WTC11 (cell line): ENCODE measurements at places on chromosomes 4 and X. TPM values are rescaled to one million over a fixed set of nuclear protein-coding genes. Genes with fewer than 3 reads are reported as not detected.

The CT45A8 gene
- not detected in 3 replicates for total RNA-seq

The PARM1 gene
- 3.5 to 6.3 TPM (median 4.1 TPM) in 3 replicates for total RNA-seq

DNA sequence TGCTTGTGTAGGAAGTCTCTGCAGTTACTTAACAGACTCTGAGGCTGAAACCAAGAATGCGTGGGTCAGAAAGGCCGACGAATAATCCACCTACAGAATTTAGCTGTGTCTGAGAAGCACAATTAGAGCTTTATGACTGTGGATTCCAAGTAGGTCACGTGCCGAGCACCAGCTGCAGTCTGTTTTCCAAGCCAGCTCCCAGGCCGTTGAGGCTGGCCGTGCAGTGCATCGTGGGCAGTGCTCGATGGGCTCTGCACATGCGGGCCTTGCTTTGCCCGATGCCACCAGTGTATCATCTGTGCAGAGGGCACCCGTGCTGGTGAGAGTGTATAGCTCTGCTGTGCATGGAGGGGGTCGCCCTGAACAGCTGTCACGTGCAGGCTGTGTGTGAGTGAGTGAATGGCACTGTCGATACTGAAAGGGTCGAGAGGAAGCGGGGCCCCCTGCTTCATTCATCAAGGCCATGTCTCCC is 67.5 kb upstream of the CLDN34 start:
- DNase-seq: no peak

DNA sequence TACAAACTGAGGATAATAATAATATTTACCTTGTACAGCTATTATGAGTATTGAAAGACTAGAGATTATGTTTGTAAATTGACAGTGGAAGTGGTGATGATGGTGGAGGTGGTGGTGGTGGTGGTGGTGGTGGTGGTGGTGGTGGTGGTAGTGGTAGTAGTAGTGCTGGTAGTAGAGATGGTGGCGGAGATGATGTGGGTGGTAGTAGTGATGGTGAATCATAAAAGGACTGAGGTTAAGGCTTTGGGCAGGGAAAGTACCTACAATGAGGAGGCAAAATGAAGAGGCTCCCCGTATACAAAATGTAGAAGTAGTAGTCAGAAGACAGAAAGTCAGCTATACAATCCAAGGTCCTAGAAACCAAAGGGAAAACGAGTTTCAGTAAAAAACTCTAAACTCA is 214.1 kb downstream of the BCOR start:
- DNase-seq: no peak

The FHIP1A gene
- total RNA-seq: 64.2 to 68.6 TPM (median 67.5 TPM) in 3 replicates

- DNase-seq: no peak
These were observed 102.3 kb upstream of the ARSJ start for GRCh38 chr4:114081783-114082182.
